Endothelial cell (in vitro differentiated cells): ENCODE measurements at places on chromosomes 6 and 20.

GRCh38 chr6:69948479-69949114 lies 82.2 kb downstream of the COL19A1 start:
- no peak for DNase-seq

GRCh38 chr6:38193481-38194281 lies 374.2 kb downstream of the ZFAND3 start:
- DNase-seq = no peak

- DNase-seq = no peak
These were observed 6.1 kb upstream of the C6orf58 start for GRCh38 chr6:127570739-127571389.

GRCh38 chr6:157795841-157796240 lies 27.2 kb upstream of the SNX9 start:
- no peak for DNase-seq

GRCh38 chr6:125509477-125509876 lies 207.7 kb upstream of the HDDC2 start:
- no peak for DNase-seq

- DNase-seq = no peak
These were observed 50.0 kb downstream of the SYNJ2 start for GRCh38 chr6:158031381-158032353.

- DNase-seq = no peak
These were observed 32.1 kb downstream of the KIAA1755 start for GRCh38 chr20:38228436-38228835.

- no peak for DNase-seq
These were observed 42.7 kb downstream of the RIMS1 start for GRCh38 chr6:71929047-71929446.

DNA sequence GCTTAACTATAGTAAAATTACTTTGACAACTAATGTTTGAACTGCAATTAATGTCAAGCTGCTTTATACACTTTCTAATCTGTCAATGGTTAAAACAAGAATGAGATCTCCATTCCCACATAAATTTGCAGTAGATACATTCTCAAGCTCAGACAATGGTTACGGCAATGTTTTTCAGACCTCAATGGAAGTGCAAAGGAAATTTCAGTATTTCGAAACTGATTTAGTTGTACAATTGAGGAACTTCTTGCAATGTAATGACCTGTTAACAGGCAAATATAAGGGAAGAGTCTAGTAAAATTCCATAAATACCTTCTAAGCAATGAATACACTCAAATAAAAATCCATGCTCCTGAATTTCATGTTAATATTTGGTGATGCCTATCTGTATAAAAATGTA lies 94.7 kb downstream of the ADTRP start:
- DNase-seq = no peak

GRCh38 chr6:71446057-71446456 lies 157.4 kb downstream of the OGFRL1 start:
- DNase-seq = no peak

DNA sequence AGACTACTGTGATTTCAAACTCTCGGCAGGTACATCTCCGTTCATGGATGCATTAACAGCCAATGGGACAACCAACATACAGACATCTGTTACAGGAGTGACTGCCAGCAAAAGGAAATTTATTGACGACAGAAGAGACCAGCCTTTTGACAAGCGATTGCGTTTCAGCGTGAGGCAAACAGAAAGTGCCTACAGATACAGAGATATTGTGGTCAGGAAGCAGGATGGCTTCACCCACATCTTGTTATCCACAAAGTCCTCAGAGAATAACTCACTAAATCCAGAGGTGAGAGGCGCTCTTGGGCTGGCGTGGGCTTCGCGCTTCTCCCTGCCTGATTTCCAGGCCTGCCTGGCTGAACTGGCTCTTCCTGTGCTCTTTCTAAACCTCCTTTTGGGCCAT lies 68.4 kb downstream of the RPP40 start:
- no peak for DNase-seq

GRCh38 chr20:23668477-23668951 lies 20.3 kb downstream of the CST4 start:
- peak; percentile 69 for DNase-seq

GRCh38 chr6:157767775-157768156 lies 55.3 kb upstream of the SNX9 start:
- no peak for DNase-seq

GRCh38 chr6:128017288-128017687 lies 116.4 kb upstream of the THEMIS start:
- no peak for DNase-seq

DNA sequence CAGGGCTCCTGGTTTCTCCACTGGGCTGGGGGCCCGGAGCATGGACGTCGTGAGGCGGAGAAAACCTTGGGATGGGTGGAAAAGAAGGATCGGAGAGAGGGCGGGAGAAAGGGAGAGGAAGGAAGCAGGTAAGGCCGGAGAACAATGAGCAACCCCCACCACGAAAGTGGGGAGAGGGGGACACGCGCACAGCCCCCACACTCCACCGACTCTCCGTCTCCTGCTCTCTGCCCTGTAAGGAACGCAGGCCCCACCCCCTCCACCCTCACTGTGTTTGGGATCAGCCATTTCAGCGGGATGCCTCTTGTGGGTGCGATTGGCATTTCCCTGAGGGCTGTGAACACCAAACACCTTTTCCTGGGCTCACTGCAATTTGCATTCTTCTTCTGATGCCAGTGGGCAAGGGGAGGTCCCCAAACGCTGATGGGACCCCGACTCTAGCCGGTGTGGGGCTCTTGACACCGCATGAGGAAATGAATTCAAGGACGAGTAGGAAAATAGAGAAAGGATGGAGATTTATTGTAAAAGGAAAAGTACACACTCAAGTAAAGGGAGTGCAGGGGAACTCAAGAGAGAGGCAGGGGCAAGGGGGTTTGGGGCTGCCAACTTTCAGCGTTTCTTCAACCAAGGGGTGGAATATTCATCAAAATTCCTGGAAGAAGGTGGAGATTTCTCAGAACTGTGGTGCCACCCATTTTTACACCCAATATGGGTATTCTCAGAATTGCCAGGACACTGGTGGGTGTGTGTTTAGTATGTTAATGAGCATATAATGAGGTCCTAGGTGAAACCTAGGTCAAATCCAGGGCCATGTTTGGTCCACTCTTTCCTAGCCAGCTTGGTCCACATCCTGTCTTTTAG lies 13.1 kb upstream of the RAET1L start:
- no peak for DNase-seq

GRCh38 chr6:39266782-39267355 lies 37.6 kb upstream of the KCNK5 start:
- no peak for DNase-seq

DNA sequence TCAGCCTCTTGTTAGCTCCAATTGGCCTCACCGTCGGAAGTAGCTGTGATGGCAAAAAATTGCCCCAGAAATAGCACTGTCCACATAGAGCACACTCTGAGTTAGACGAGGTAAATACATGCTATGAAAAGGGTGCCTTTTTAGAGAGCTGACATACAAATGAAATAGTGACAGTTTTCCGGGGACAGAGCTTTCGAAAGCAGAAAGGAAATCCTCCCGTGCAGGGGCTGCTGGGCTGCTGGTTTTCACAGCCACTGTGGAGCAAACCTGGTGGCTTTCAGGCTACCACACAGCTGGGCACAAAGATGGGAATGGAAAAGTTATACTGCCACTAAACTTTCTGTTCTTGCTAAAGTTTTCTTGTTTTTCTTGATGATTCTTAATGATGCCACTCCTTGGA lies 8.3 kb downstream of the SLPI start:
- DNase-seq = no peak

DNA sequence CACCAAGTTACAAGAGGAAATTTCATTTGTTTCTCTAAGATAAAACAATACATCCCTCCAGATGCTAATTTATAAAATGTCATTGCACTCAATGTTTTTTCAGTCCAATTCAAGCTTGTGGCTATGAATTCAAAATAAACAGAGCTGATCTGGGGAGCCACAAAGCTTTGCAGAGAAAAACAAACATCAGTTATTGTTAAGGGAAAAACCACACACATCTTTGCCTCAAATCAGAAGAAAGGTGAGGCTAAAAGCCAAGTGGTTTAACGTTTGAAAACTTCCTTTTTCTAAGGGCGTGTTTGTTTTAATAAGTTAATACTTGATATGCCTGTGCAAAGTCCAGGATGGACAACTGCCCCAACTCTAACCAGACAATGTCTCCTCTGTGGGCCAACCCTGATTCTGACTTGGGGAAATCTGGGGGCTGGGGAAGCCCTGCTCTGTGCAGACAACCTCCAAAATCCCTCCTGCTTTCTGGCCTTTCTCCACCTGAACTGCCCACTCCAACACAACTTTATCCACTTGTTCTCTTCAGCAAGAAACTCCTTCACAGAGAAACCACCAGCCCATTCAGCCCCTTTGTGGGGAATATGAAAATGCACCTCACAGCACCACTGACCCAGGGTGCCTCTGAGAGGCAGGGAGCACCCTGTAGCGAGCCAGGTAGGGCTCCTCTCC lies 44.6 kb upstream of the NT5E start:
- DNase-seq = no peak

DNA sequence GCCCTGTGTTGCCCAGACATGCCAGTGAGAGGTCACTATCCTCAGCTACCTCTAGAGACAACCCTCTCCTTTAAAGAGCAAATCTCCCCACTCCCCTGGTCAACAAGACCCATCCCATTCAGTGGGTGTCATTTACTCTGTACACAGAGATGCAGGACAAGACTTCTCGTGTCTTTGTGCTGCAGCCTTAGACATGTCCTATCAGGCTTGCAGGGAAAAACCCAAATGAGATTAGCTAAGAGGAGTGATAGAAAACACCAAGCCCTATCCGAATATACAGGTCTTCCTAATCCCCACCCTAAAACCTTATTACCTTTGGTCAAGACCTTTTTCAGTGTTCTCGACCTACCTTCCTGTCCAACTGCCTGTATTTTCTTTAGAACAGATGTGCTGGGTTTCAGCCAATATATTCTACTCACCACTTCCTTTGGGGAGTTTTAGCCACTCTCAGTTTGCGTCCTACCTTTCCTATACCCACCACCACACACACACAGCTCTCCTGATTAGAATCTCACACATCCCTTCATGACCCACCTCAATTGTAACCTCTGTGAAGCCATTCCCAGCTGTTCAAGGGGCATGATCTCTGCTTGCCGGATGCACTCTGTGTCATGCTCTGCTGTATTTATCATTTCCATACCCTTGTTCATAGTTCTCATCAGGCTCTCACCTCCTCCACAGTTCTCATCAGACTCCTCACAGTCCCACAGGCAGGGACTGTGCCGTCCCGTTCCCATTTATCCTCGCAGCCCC lies 39.7 kb downstream of the TRAM2 start:
- no peak for DNase-seq

DNA sequence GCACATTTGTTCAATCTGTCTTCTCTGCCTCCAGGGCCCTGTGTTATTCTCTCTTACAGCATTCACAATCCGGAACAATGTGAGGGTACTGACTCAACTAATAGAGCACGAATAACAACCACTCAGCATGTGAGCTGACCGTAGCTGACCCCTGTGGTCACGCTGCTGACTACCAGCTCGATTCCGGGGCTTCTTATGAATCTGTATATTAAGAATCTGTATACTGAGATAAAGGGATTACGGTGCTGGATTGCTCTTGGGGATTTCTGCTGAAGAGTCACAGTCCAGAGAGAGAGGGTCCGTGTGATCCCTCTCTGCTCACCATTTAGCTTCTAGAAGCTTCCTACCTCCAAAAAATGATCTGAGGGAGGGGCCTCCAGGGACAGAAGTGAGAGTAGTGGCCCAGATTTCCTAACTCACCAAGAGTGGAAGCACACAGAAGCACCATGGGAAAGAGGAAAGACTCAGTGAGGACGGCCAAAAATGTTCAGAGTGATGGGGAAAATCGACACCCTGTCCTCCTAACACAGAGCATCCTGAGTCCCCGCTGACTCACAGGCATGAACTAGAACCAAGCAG lies 156.2 kb downstream of the THBS2 start:
- DNase-seq = no peak

DNA sequence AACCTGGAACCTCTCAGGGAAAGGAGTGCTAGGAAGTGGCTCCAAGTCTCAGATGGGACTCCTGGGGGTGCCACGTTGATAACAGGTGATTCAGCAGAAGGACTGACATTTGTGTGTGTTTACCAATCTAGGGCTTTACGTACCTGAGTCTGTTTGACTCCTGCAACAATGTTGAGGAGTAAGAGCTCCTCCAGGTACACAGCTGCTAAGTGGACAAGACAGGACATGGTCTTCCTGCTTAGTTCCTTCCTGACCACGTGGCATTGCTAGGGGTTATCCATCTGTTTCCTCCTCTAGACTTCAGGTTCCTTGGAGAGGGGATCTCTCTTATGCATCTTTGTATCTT lies 164.5 kb upstream of the SLC24A3 start:
- DNase-seq = no peak

DNA sequence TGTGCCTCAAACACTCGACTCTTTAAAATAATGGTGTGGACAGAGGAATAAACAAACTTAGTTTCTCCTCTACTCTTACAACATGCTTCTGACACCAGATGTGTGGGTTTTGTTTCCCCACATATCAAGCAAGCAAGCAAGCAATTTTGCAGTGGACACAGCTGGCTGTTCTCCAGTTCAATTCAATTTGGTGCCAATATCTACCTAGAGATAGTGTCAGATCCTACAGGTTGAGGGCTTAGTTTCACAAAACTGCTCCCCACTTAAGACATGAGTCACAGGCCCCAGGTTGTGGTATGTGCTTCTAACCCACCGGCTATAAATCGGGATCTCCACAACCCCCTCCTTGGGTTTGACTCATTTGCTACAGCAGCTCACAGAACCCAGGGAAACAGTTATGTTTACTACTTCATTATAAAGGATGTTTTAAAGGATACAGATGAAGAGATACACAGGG lies 131.4 kb upstream of the TRAF3IP2 start:
- no peak for DNase-seq

- DNase-seq = no peak
These were observed 587.5 kb upstream of the ARID1B start for GRCh38 chr6:156189714-156190113.

- DNase-seq = no peak
These were observed 21.5 kb upstream of the MAS1L start for GRCh38 chr6:29509239-29509638.

GRCh38 chr6:99189823-99190721 lies 159.4 kb downstream of the FAXC start:
- DNase-seq = no peak

- DNase-seq = no peak
These were observed 144.6 kb upstream of the TMEM170B start for GRCh38 chr6:11392778-11393507.

DNA sequence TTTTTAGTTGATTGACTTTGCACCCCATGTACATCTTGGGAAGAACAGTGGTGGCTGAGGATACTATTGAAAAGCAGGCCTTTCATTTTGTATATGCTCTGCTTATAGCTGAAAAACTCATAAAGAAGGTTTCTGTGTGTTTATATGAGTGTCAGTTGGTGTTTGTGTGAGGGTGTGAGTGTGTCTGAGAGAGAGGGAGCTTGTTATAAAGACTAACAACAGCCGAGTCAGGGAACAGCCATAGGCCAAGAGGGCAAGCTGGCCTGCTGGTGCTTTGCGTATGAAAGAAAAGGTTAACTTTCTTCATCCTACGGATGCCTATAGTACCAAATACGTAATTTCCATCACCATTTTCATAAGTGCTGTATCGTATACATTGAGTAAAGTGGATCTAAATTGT lies 88.3 kb downstream of the MTHFD1L start:
- DNase-seq = no peak

GRCh38 chr20:62060631-62061541 lies 4.8 kb downstream of the TAF4 start:
- DNase-seq = no peak

GRCh38 chr6:72873433-72873832 lies 251.6 kb downstream of the KCNQ5 start:
- DNase-seq = no peak

- no peak for DNase-seq
These were observed 150.1 kb downstream of the COL9A1 start for GRCh38 chr6:70152786-70153185.

- no peak for DNase-seq
These were observed 60.3 kb downstream of the ERMARD start for GRCh38 chr6:169811521-169812256.
